NK-92 treated with Interleukin-12 subunit alpha and Interleukin-12 subunit beta, amount 100 ng/mL, for 24 hours (cell line): ENCODE measurements at places on chromosomes 7 and 10.
A peak's percentile ranks its signal among the peaks of the same experiment; 100 is the strongest.

DNA sequence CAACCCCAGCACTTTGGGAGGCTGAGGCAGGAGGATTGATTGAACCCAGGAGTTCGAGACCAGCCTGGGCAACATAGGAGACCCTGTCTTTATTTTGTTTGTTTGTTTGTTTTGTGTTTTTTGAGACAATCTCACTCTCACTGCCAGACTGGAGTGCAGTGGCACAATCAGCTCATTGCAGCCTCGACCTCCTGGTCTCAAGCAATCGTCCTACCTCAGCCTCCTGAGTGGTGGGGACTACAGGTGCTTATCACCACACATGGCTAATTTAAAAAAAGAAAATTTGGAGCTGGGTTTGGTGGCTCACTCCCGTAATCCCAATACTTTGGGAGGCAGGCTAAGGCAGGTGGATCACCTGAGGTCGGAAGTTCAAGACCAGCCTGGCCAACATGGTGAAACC, 30.6 kb upstream of the CCL24 start:
- no peak for DNase-seq

- no peak for DNase-seq
These were observed 46.3 kb downstream of the SYPL1 start for GRCh38 chr7:106065575-106066500.

DNA sequence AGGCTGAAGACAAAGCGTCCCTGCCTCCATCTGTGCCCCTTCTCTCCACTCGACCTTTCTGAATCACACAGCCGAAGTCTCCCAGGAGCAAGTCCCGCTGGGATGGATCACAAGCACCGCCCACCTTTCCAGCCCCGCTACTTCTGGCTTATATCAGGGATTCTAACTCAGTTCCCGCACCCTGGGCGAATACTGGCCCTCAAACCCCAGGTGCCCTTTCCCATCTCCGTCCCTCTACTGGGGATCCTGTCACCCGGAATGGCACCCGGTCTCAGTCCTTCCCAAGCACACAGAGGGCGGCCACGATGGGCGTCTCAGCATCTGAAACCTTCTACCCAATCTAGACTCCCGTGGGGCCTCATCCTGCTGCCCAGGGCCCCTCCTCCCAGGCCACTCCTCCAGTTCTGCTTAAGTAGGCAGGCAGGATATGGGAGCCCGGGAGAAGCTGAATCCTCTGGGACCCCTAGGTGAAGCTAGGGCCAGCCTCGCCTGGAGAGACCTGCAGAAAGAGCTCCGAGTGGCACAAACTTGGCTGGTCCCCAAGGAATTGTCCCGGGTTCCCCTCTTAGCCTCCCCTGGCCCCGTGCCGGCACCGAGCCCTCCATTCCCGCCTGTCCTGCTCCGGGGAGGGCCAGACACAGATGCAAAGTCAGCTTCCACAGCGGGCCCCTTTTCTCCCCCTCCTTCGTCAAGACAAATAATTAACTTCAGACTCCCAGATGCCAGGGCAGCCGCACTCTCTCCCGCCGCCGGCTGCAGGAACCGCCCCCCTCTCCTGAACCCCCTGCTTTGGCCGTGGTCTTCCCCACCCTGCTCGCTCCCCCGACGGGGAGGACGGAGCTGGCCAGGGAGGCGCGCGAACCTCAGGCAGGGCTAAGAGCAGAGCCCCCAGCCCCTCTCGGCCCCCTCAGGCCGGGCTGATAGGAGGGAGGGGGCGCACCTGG, 612 bp downstream of the KCP start:
- DNase-seq: no peak

DNA sequence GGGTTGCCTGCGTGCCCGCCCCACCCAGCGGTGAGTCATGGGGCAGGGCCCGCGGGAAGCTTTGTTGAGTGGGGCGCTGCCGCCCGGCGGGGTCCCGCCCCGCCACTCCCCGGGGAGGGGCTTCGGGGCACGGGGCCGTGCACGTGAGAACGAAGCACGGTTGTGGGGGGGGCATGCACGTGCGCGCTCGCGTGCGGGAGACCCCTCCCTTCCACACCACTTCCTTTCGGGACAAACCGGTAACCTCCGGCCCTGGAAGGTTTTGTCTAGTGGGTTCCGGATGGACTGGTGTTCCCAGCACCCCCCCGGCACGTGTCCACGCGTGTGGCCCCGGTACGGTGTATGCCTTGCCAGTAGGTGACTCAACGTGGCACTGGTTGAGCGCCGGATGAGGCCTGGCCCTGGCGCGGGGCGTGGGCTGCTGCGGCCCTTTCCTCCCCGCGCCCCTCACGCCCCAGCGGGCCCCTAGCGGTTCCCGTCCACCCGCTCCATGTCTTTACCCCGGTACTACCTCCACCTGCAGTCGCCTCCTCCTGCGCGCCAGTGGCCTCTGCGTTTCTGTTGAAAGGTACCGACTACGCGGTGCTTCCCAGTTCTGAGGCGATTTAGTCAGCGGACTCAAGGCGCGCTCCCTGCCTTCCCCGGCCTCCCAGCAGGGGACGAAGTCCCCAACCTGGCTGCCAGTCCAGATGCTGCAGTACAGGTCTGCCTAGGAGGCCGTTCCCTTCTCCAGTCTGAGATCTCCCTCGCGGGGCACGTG, 3.1 kb downstream of the ADIRF start:
- DNase-seq: peak; percentile 55

GRCh38 chr10:72320676-72321247, 34.0 kb downstream of the DNAJB12 start:
- peak; percentile 83 for DNase-seq

DNA sequence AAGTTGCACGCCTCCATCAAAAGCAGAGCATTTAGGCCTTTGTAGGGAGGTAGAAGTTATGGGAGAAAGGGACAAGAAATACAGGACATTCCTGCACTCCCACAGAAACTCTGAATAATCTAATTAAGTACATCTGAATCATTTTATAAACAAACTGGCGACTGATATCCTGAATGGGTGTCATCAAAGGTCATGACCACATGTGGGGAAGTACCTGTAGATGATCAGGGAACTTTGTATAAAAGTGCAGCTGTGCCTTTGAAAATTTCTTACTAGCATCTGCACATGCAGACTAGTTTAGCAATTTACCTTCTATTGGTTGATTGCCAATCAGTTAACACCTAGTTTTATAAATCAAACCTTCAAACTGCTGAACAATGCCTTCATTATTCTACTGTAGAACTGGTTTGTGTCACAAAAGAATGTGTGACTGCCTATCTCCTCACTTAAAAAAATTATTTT, 17.1 kb downstream of the STEAP4 start:
- no peak for DNase-seq

DNA sequence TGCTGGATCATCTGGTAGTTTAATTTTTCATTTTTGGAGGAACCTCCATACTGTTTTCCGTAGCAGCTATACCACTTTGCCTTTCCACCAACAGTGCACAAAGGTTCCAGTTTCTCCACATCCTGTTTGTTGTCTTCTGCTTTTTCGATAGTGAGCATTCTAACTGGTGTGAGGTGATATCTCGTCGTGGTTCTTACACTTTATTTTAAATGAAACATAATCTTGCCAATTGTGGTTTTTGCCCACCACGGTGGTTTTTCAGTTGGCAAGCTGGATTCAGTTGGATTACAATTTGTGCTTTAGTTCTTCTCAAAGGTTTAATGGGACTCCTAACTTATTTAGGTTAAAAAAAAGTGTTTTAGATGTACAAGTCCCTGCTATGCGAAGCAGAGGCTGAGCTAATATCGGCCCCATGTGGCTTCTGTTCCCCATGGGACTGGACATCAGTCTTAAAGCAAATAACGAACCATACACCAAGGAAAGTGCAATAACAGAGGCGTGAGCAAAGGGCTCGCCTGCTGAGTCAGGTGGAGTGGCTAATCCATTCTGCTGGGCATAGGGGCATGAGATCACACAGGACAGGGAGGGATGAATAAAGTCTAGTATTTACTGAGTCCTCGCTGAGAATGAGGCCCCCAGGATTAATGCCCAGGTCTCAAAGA, 153.6 kb downstream of the AOAH start:
- no peak for DNase-seq

GRCh38 chr10:90557385-90557784, 300.5 kb downstream of the HTR7 start:
- no peak for DNase-seq

DNA sequence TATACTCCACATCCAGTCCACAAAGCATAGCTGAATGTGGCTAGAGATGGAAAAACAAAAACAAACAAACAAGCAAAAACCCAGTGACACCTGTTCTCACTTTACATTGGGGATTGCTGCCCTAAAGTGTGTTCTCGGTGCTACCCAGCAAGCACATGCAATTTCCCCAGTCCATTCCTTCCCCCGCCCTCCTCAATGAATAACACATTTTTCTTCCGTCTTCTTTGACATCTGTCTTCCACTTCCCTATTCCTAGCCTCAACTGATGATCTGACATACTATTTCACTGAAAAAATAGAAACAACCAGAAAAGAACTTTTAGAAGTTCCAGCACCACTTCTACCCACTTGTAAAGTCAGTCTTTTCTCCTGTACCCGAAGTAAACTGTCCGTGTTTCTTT, 147.1 kb downstream of the MALRD1 start:
- no peak for DNase-seq

DNA sequence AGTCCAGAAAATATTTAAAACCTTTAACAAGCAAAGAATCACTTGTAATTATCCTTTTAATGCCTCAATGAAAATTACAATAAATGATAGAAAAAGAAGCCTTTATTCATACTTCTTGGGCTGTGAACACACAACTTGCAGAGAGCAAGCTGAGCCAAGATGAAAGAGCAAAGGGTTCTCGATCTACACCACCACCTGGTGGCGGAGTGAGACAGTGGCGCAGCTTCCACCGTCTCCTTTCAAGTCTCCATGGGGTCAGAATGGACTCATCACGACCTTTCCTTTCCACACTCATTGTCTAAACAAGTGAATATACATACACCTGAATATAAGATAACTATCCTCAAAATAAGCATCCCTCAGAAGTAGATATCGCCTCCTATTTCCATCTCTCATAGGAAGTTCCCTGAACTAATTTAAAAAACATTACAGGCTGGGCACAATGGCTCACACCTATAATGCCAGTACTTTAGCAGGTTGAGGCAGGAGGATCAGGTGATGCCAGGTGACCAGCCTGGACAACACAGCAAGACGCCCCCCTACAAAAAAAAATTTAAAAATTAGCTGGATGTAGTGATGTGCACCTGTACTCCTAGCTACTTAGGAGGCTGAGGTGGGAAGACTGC, 40.7 kb downstream of the ATE1 start:
- DNase-seq: peak; percentile 2

DNA sequence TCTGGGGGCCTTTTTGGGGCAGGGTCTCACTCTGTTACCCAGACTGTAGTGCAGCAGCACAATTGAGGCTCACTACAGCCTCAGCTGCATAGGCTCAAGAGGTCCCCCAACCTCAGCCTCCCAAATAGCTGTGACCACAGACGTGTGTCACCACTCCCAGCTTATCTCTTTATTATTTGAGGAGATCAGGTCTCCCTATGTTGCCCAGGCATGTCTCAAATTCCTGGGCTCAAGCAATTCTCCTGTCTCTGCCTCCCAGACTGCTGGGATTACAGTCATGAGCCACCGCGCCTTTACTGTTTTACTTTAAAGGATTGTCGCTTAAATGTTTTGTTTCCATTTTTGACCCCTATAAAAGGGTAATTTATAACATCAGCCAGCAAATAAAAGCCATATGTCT, 502.6 kb upstream of the AUTS2 start:
- no peak for DNase-seq

GRCh38 chr10:118278649-118279048, 63.5 kb downstream of the FAM204A start:
- DNase-seq: no peak

DNA sequence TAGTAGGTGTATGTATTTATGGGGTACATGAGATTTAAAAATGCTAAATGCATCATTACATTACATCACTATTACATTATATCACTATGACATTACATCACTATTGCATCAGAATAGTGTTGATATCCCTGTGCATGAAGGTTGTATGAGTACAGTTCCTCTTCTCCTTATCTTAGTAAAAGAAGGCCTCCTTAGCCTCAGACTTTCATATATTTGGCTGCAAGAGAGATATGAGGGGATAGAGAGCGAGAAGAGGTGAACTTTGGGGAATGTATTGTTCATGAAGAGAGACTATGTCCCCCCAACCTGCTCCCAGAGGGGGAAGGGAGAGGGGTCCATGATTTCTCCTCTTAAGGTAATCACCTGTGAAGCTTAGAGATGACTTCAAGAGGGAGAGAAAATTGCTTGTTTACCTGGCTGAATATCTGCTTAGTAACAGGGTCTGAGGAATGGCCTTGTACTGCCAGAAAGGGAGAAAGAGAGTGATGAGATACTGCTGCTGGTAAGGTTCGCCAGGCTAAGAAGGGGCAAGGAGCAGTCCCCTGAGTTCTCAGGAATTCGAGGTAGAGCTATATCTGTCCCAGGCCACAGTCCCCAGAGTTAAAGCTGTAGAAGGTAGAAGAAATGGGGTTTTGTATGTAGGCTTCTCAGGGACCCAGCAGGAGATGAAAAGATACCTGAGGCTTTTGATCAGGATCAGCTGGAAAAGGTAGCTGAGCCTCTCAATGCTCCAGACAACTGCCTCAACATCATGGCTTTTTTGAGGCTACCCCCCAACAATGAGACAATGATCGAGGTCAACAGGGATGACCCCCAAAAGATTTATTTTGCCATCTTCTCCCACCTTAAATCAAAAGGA, 168.4 kb upstream of the WNT16 start:
- DNase-seq: no peak

- DNase-seq: no peak
These were observed 228.1 kb downstream of the BMPER start for GRCh38 chr7:34133356-34133982.

DNA sequence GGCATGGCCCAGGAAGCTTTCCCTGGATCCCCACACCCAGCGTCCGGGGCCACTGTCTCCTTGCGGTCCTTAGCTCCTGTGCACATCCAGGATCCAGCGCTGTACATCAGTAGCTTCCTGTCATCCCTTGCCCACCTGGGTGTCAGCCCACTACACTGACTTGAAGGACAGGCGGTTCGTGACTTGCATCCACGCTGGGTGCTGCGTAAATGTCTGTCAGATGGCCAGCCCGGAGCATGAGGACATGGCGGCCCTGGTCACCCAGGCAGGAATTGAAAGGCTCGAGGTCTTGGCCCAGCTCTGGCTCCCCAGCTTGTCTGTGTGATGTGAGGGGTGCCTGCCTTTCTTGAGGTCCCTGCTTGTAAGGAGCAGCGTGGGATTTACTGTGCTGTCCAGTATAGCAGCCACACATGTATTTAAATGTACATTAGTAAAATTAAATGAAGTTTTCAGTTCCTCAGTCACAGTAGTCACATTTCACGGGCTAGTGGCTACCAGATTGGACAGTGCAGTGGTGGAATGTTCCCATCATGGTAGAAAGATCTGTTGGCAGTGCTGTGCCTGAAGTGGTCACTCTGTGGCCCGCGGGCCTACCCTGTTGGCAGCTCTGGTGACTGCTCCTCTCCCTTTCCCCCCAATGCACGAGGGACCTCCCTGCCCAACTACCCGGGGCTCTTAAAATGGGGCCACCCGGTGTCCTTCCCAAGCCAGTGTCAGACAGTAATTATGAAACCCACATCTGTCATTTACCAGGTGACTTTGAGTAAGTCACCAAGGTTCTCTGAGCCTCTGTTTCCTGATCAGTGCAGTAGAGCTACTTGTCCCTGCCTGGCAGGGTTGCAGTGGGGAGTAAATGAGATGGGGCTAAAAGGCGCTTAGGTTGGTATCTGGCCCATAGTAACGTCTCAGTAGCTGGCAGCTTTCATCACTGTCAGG, 97.8 kb upstream of the PPIF start:
- DNase-seq: no peak
